ENCODE measurements at places on chromosomes 6 and 20.

DNA sequence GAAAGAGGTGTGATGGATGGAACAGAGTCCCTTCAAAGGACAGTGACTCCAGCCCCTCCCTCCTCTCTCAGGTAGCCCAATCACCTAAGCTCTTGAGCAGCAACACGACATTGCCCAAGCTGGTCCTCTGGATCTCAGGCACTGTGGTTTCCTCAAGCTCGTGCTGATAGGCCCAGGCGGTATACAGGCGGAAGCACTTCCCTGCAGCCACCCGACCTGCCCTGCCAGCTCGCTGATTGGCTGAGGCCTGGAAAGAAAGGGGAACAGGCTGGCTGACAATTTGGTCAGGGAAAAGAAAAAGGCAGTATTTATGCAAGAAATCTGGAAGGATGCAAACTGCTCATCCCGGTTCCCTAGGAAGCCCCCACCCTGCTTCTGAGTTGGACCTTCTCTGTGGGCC lies 9.6 kb downstream of the C6orf136 start:
- no peak for DNase-seq

DNA sequence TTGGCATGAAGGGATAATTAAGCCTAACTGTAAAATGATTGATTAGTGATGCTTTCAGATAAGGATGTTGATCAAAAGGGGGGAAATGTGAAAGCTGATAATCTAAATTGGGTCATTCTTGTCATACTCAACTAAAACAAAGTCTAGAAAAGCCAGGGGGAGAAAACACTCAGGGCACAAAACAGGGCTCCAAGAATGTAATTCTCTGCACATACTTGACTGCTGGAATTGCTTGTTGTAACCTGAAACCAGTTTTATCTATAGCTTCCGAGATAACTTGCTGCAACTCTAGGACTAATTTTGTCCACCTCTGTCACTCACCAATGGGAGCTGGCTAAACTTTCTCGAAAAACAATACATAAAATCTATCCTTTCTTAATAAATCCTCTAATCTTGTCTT lies 310.3 kb downstream of the CLVS2 start:
- DNase-seq: no peak

DNA sequence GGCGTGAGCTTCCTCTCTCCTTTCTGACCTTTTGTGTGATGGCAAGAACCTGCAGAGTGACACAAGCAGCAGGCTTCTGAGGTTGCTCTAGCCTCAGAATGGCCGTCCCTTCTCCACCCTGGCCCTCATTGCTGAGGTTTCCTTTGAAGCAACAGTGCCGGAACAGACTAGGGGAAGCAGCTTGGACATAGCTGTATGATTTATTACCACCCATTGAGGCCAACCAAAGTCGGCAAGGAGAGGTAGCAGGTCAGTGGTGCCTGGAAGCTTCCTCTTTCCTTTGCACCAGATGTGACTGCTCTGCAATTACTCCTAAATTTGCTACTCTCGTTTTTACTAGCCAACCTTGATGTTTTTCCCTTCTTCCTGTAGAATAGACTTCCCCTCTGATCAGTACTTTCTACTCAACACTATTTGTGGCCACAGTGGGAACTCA lies 31.4 kb downstream of the PTPN1 start:
- DNase-seq: no peak

DNA sequence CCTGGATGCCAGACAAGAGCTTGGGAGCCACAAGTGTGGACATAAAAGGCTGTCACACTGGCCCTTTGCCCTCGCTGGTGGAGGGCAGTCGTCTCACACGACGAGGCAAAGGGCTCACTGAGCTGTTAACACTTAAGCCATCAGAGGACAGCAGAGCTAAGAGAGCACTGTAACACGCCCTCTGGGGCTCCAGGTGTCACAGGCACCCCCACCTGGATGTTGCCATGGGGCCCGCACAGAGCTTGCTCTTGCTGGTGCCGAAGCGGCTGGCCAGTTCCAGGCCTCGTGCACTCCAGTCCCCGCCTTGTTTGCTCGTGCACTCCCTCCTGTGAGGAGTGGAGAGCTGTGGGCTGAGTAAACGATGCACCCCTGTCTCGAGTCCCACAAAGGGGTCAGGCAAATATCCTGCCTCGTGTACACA lies 37.4 kb downstream of the SLC35D3 start:
- DNase-seq: no peak

DNA sequence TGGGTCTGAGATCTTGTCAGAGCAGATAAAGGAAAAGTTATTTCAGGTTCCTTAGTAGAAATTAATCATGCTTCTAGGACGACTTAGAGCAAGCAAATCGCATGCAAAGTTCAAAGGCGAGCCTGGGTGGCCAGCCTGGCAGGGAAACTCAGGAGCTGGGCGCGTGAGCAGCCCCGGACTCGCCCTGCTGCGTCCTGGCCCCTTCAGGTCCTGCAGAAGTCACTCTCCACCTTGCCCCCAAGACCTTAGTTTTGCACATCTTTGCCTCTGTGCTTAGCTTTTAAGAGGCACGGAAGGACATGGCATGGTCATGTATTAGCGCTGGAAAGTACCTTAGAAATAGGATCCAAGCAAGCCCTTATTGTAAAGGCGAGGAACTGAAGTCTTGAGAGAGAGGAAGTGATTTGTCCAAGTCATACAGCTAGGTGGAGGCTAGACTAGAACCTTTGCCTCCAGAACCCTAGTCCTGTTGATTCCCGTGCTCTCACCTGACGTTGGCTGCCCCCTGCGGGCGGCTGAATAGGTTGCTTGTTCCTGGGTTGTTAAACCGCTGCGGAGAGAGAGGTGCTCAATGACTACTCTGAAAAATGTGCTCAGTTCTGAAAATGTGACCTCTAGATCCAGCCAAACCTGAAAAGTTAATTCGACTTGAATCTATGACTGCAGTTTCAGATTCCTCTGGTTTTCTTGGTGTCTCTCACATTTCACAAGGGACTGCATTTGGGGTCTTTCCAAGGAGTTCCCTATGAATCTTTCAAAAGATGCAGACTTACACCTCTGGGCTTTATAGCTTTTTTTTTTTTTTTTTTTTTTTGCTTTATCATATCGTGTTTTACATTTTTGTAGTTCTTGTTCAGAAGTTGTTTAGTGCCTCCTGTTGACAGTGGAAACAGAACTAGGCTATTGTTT lies 2.7 kb downstream of the MYB start:
- peak; percentile 29 for DNase-seq

- DNase-seq: no peak
Observed at GRCh38 chr20:37807471-37808232, 95.3 kb upstream of the VSTM2L start.

DNA sequence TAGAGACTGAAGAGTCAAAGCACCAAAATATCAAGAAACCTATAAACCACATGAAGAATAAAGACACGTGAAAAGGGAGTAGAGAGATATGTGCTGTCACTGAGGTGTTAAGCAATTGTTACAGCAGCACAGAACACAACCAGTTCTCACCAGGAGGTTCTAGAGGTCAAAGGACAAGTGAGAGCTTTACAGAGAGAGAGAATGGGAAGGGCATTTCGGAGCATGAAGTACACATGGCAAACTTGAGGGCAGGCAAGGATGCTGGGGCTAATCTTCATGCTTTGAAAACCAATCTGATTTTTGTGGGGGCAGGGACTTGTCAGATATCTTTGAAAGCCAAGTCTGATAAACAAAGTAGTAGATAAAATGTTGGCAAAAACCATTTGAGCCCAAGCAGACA lies 142.3 kb upstream of the NRSN1 start:
- no peak for DNase-seq

DNA sequence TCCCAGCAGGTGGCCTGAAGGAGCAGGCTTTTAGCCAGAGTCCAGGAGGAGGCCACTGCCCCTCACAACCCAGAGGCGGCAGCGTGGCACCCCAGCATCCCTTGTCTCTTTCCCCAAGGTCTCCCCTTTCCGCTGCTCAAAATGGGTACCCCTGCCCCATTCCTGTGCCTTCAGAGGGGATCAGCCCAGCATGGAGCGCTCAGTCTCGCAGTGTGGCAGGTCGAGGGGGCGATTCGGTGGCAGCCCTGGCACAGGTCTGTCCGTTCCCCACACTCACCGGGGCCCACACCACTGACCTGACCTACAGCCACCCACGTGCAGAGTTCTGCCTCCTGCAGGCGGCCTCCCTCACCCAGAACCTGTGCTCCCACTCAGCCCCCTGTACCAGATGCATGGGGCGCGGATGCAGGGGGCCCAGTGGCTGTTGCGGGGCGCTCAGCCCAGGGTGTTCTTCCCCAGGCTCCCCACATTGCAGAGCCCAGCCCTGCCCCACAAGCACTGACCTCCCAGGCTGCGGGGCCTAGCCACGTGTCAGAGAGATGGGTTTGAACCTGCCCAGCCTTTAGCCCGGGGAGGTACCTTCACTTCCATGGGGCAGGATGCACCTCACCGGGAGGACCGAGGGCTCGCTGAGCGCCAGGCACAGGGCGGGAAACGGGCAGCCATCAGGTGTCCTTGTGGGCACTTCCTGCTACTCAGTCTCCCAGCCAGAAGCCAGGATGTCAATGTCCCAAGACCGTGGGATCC lies 41.8 kb downstream of the DSTN start:
- peak; percentile 60 for DNase-seq

DNA sequence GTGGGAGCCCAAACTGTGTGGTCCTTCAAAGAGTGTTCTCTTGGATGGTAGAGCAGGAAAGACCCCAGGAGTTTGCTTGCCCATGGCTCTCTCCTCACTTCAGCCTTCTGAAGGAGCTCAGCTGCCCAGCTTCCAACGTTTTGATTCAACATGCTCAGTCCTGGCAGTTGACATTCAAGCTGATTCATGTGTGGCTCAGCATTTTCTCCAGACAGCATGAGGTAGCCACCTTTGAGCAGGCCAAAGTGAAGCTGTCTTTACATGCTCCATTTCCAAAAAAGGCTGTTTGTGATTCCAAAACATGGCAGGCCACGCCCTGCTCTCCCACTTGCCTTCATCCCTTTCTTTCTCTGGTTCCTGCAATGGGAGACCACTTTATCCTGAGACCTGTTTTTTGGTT lies 280.2 kb downstream of the TBC1D7 start:
- DNase-seq: no peak

- DNase-seq: no peak
Observed at GRCh38 chr6:2583459-2583858, 167.3 kb downstream of the MYLK4 start.

- no peak for DNase-seq
Observed at GRCh38 chr20:41027872-41028358, 707 bp upstream of the TOP1 start.

GRCh38 chr6:145731447-145731846 lies 3.9 kb downstream of the EPM2A start:
- no peak for DNase-seq

GRCh38 chr6:33207552-33208090 lies 679 bp upstream of the RING1 start:
- peak; percentile 81 for DNase-seq

DNA sequence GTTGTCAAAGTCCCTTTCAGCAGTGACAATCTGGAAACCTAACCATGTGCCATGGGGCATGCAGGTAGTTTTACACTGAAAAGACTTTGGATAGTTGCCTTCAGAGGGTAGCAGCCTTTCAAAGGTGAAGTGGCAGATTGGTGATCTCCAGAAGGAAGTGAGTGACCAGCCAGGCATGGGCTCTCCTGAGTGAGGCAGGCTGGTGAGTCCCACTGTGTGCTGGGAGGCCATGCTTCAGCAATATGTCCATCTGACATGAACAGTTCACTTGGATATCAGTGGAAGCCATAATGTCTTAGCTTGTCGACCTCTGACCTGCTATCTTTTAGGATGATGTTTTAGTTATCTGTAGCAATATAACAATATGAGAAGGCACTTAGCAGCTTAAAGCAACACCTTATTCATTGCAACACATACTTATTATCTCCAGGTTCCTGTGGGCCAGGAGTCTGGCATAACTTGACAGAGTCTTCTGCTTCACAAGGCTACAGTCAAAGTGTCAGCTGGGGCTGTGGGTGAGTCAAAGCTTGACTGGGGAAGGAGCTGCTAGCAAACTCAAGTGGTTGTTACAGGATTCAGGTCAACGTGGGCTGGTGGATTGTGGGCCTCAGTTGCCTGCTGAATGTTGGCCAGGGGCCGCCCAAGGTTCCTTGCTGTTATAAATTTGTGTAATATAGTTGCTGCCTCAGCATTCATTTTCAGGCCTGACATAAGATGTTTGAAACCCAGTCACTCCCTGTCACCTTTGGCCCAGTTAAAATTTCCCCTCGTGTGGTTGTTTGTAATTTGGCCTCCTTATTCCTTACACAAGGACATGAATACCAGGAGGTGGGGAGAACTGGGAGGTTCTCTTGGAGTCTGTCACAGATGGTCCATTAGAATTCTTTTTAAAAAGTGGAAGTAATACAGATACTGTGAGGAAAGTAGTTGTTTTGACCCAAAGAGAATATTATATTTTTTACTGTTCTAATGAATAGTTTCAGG lies 100.2 kb downstream of the UST start:
- DNase-seq: no peak

GRCh38 chr6:28254121-28254519 lies 2.1 kb upstream of the ZKSCAN4 start:
- DNase-seq: no peak

- DNase-seq: no peak
Observed at GRCh38 chr6:127520066-127520465, 931 bp upstream of the MTCL3 start.

- DNase-seq: no peak
Observed at GRCh38 chr6:3741477-3741871, 10.0 kb downstream of the PXDC1 start.

DNA sequence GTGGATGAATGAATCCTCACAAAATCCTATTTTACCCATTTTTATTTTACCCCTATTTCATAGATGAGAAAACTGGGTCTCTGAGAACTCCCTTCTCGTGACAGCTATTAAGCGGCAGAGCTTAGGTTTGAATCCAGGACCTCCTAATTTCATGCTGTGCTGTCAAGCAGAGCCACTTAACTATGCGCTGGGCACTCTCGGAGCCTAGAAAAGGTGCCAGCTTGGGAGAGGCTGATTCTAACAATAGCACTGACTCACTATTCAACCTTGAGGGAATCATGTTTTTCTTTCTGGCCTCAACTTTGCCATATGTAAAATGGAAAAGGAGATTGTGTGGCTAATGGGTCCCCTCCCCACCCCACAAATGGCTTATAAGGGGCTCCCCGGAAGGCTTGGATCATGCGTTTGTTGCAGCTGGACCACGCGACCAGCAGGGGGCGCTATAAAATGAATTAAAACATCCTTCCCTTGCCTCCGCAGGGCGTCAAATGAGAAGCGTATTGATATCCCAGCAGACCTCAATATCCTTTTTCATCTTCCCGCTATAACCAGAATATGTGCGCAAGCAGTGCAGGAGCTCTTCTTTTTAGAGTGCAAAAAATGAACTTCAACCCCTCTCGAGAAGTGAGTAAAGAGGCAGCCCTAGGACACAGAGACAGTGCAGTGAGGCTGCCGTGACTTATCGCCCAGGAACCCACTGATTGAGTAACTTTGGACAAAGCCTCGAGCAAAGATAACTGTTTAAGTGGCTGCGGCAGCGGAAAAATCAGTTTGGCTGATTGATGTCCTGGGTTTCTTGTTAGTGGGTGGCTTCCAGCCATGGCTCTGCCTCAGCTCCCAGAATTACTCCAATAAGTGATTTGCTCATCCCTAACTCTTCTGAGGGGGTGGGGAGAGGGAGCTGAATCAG lies 12.8 kb upstream of the PDYN start:
- no peak for DNase-seq

- DNase-seq: peak; percentile 75
Observed at GRCh38 chr20:17898548-17898994, 70.0 kb downstream of the SNX5 start.
